ELR (cell line): ENCODE measurements at places on chromosomes 12 and 14.

DNA sequence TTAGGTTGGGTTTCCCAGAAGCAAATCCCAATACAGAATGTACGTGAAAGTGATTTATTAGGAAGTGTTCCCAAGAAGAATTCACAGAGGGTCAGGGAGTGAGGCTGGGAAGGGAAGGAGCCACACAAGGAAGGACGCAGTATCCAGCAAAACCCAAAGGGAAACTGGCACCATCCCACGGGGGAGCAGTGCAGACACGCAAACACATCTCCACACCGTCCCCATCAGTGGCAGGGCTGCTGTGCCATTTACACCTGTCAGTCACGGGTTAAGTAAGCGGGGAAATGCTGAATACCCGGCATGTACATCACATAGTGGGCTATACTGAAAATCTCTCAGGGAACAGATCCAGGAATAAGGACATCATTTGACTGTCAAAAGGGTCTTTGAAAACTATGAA, 93.9 kb downstream of the SLC38A1 start:
- no peak for DNase-seq

- DNase-seq, result no peak
Measured at GRCh38 chr14:76768671-76769500, 7.6 kb downstream of the VASH1 start.

DNA sequence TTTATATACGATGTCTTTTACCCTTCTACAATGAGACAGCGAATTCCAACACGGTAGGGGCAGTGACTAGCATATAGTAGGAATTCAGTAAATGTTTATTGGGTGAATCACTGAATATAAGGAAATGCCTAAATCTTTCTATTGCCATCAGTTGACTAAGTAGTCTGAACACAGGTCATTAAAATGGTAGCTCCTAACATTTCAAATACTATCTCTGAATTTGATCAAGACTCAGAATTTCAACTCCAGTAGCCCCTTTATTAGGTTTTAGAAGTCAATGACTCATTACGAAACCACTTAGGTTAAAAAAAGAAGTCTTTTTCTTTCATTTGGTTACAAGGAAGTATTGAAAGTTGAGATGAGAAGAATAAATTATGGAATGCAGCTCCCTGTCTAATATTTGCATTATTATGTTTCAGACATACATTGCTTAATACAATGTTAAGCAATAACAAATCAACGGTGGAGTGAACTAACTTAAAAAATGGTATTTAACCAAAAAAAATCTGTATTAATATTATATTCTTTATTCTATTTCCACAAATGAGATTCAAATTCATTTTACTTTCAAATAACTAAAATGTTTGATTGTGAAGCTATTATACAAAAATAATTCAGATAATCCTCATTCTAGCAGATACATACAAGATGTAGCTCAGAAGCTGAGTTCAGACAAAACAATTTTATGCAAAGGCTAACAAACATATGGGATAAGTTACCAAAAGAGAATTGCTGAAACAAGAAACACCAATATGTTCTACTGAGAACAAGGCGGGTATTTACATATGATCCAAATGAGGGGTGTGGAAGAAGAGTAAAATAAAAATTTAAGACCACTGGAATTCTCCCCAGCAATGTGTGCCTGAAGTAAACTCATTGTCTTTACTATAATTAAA, 302.7 kb downstream of the CEP128 start:
- peak; percentile 96 for DNase-seq

DNA sequence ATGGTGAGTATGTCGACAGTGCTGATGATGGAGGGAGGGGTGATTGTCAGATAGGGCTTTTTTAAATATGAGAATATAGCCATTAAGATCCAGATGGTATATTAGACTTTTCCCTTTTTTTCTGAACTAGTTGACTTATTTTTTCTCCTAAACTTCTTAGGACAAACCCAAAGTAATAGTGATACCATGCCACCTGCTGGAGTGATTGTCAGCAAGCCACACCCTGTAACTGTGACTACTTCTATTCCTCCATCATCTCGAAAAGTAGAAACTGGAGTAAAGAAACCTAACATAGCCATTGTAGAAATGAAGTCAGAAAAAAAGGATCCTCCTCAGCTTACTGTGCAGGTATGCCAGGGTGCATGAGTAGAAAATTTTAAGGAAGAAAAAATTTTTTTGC, 40.1 kb downstream of the KIAA0586 start:
- no peak for DNase-seq
